ENCODE measurements at places on chromosomes 5 and 9.

DNA sequence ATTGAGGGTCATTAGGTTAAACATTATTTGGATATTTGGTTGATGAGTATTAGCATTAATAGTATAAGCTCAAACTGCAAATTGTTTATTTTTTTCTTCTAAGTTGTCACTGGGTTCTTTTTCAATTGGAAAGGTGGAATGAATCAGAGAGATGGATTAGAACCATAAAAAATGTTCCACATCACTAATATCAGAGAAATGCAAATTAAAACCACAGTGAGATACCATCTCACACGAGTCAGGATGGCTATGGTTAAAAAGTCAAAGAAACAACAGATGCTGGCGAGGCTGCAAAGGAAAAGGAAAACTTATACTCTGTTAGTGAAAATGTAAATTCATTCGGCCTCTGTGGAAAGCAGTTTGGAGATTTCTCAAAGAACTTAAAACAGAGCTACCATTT, 122.8 kb downstream of the CCDC192 start:
- DNase-seq, result no peak

DNA sequence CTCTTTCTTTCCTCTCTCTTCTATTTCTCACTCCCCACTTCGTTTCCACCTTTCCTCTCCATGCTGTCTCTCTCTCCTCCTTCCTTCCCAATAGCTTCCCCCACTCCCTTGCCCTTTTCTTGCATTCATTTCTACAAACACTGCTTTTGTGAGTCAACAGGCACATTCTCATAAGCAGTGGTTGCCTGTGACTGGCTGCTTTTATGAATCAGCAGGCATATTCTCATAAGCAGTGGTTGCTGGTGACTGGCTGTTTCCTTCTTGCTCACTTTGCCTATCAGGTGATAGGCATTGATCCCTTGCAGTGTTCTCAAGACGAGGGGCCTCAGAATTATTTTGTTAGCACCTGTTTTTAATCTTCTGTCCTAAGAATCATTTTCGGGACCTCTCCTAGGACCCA, 116.1 kb upstream of the ACTBL2 start:
- DNase-seq, result no peak

DNA sequence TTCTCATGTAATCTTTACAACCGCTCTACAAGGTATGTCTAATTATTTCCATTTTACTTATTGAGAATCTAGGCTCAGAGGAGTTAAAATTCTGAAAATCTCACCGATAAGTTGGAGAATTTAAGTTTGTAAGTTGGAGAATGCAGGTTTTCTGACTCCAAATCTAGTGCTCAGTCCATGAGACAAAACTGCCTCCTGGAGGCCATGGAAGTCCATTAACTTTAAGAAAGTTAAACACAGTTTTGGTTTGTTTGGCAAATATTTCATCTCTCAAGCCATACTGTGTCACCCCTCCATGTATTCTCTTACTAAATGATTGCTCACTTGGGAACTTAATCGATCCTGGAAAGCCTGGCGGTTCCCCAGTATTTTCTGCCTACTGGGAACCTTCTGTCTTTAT, 52.6 kb downstream of the INIP start:
- DNase-seq, result no peak

GRCh38 chr9:104575456-104575855, 6.5 kb downstream of the OR13C8 start:
- no peak for DNase-seq

DNA sequence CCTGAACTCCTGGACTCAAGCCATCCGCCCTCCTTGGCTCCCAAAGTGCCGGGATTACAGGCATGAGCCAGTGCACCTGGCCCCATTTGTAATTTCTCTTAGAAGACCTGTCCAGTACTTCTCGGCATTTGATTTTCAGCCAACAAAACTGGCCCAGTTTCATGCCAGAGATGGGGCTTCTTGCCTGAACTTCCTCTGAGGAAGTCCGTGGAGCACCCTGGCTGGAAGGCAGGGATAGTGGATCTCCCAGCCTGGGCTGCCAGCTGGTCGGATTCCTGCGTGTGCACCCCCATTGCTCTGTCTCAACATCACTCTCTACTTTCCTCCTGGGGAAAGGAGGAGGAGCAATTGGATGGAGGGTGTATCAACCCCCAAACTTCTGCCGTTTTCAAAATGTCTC, 39.0 kb downstream of the FAM78A start:
- no peak for DNase-seq

DNA sequence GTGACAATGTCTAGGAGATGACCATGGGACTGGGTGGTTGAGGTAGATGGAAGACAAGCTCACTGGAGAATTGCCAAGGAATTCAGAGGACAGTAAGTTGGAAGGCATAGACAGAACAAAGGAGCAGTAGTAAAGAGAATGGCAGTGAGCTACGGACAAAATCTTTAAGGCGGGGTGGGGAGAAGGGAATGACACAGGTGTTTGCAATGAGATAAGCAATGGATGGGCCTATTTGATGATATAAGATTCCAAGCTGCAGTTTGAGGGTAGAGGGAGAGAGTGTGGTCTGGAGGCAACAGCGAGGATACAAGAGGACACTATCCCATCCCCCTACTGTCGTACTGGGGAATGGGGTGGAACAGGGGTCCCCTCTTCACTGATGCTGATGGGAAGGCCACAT, 14.4 kb downstream of the PTTG1 start:
- DNase-seq, result no peak

DNA sequence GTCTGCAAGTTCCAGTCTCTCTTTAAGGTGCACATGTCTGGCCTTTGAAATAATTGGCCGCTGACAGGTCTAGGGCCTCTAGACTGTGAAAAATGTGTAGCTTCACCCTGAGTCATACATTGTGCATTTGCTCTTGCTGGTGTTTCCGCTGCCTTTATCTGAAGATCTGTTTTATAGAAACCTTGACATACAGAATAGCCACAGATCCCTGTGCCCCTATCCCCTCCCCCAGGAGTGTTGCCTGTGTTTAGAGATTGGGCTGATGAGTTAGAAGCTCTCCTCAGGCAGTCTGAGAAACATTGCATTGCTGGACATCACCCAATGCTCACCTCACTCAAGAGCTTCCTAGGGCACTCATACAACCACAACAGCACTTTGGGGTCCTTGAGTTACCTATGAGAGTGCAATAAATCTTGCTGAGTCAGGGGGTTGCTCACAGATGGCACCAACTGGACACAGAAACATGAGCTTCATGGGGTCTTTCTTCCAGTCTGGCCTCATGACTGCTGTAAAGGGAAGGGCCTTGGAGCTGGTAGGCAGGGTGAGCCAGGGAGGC, 3.8 kb upstream of the ZNF782 start:
- DNase-seq, result no peak

GRCh38 chr9:27118916-27119315, 9.9 kb downstream of the TEK start:
- DNase-seq, result no peak

- no peak for DNase-seq
Observed at GRCh38 chr9:101543098-101543735, 9.6 kb downstream of the RNF20 start.

DNA sequence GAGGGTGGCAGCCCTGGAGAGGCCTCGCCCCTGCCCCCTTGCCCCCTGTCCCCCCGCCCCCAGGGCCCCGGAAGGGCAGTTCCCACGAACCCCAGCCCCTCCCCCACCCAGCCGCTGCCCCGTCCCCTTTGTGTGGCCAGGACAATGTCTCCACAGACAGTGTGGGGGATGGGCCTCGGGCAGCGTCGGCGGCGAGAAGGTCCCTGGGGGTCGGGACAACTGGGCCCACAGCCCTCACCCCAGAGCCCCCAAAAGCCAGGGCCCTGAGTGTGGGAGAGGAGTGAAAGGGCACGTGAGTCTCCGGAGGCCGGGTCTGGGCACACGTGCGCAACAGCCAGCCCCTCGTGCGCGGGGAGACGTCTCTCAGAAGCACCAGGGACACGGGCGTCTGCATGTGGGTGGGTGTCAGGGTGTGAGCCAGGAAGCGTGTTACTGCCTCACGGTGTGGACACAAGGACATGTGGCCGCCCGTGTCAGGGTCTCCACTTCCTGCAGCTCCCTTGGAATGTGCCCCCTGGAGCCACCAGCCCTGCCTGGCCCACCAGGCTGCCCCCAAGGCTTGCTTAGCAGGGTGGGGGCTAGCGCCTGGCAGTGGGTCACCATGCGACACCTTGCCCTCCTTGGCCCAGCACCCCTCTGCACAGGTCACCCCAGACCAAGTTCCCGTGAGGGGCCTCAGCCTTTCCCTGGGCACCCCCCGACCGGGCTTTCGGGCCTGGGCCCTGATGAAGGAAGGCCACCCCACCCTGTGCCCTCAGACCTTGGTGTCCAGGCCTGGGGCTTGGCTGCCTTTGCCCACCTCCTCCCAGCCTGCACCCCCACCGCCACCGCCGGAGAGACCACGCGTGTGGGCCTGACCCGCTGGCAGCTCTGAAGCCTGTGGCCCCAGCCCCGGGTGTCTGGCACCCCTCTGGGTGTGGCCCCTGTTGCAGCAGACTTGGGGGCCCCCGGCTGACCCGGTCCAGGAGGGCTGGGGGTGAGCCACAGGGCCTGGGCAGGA, 12.8 kb upstream of the NRARP start:
- DNase-seq, result no peak

DNA sequence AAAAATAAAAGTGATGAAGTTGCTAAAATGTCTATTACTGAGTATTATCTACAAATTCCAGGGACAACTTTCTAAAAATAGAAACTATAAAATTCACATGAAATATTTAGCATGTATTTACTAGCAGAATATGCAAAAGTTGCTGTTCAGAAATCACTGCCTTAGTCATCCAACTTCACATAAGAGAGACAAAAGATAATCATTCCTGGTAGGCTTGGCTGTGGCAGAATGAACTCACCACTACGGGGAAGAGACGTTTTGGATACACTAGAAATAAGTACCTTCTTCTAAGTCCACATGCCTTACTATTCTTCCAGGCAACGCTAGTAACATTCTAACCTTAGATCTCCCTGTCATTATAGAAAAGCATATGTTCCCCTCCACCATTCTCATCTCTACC, 272.2 kb downstream of the BNC2 start:
- no peak for DNase-seq

DNA sequence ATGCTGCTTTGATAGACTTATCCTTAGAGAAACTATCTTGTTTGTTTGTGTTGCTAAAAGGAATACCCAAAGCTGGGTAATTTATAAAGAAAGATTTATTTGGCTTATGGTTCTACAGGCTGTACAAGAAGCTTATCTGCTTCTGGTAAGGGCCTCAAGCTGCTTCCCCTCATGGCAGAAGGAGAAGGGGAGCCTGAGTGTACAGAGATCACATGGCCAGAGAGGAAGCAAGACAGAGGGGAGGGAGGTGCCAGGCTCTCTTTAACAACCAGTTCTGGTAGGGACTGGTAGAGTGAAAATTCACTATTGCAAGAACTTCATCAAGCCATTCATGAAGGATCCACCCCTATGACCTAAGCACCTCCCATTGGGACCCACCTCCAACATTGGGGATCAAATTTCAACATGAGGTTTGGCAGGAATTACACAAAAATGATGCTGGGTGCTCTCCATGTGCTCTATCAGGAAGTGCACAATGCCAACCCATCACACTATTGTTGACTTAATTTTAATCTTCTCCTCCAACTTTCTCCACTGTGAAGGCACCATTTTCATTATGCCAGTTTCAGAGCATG, 115.1 kb upstream of the SHB start:
- DNase-seq, result no peak

GRCh38 chr5:131321066-131321465, 57.2 kb downstream of the CDC42SE2 start:
- DNase-seq, result no peak

GRCh38 chr5:14787801-14788579, 83.6 kb downstream of the ANKH start:
- no peak for DNase-seq

DNA sequence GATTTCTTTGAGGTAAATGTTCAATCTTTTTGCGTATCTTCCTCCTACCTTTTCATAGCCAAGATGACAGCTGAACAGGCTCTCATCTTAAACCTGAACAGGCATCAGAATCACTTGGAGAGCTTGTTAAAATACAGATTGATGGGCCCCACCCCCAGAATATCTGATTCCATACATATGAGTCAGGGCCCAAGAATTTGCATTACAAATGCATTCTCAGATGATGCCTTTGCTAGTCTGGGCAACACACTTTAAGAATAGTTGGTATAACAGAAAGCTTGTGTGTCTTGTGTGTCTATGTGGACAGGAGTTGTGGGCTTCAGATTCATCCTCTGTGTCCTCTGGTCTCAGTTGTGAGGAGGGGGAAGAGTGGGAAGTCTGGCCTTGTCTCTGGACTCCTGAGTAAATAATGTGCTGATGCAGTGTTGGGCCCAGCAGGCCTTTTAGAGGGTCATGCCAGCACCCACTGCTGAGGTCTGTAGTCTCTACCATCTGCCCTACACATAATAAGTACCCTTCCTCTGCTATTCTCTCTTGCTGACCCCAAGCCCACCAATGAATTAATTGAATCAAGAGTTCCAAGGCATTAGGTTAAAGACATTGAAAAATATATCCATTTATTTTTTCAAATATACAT, 43.1 kb downstream of the PTCD2 start:
- DNase-seq, result no peak

DNA sequence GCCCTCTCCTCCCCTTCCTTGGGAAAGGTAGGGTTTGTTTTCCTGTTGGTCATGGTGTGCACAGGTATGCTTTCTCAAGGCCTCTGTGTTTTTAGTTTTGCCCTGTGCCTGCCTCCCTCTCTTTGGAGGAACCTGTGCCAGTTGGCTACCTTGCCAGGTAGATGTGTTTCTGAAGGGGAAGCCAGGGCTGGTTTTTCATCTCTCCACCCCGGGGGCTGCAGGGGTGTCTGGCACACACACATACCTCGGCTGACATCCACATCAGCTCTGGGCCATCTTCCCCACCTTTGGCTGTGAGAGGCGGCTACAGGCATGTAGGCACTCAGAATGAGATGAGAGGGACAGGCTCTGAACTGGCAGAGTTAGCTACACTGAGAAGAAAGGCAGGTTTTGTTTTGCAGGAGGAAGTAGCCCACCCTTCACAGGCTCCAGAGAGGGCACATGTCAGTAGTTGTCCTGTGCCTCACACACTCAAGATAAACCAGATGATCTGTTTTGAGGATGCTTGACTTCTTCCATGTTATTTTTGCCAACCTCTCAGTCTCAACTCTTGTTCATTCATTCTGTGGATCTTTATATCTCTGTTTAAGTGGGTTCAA, 9.7 kb downstream of the RGMB start:
- no peak for DNase-seq

GRCh38 chr5:66529704-66530103, 66.5 kb upstream of the MAST4 start:
- DNase-seq, result no peak

GRCh38 chr9:123089040-123089439, 55.6 kb downstream of the GPR21 start:
- no peak for DNase-seq

All from immature natural killer cell (primary cell).